NCI-H187 (cell line): ENCODE measurements at places on chromosomes 7 and 10.

GRCh38 chr7:5567790-5568189 is 144.2 kb upstream of the TNRC18 start:
- DNase-seq = no peak

DNA sequence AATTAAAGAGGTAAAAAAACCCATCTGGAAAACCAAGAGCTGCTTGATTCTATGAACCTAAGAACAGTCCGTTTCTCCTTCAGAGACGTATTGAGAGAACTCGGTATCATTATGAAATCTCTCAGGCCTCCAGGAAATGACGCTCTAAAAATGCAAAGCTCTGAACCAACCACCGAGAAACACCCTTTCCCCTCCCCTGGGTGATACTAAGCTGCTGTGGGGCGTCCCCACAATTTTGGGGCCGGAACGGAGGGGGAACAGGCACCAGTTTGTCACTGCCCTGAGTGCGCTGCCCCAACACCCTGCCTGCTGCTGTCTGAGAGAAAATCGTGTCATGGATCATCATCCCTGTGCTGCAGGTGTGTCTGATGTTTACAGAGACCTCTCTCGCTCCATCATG is 509.5 kb downstream of the DNAJB6 start:
- peak; percentile 49 for DNase-seq

DNA sequence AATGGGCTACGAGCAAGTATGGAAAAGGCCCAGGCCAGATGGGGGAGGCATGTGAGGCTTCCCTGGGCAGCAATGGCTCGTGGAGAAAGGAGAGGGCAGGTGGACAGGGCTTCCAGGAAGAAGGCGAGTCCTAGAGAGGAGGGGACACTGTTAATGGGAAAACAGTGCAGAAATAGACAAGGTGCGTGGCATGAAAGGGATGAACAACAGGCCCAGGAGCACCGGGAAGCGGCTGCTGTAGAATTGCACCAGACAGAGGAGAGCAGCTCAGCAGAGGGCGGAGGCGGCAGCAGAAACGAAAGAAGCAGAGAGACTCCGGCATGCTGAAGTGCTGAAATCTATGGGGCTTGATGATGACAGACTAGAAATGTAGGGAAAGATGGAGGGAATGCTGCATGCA is 102.1 kb downstream of the PIP4K2A start:
- no peak for DNase-seq

- no peak for DNase-seq
These were observed 139.1 kb downstream of the AHR start for GRCh38 chr7:17437586-17437985.

GRCh38 chr10:122144199-122144598 is 126.9 kb upstream of the BTBD16 start:
- no peak for DNase-seq

DNA sequence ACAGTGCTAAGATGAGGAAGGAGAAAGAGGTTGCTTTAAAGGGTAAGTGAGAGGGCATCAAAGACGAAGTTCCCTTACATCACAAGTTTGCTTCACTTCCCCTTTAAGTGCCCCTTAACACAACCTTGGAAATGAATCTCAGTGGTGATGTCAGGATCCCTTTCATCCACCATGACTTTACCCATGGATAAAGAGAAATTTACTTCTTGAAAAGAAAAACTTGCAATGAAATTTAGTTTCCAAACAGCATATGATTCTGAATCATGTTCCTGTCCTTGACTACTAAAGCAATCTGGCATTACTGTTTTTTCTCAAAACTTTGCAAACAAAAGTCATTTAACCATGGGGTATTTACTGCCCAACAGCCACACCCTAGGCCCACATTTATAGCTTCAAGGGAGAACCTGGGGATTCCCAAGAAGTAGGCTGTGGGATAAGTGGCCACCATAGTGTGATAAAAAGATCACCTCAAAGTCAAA is 135.9 kb downstream of the ITGB8 start:
- no peak for DNase-seq

GRCh38 chr10:649798-650440 is 39.5 kb downstream of the DIP2C start:
- DNase-seq = no peak

DNA sequence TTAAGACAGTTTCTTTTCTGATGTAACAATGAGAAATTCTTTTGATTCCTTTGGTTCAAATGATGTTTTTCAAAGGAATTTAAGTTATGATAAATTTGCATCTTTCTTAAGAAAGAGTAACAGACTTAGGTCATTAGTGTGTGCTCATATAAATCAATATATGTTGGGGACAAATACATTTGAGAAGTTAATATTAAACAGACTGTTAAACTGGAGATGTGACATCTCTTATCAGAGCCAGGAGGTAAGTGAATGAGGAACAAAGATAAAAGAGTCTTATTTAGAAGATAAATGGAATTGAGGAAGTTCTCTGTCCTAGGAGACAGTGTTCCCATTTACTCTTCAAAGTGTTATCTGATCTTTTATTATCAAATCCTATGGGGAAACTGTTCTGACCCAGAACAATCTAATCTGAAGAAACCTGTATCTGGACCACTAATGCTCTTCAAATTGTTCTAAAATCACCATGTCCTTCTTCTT is 104.8 kb upstream of the LAMB4 start:
- no peak for DNase-seq

GRCh38 chr7:139767561-139767982 is 10.2 kb downstream of the HIPK2 start:
- no peak for DNase-seq

GRCh38 chr10:83516788-83517187 is 622.5 kb upstream of the GHITM start:
- no peak for DNase-seq

GRCh38 chr7:85094046-85094725 is 92.7 kb downstream of the SEMA3D start:
- DNase-seq = no peak

- no peak for DNase-seq
These were observed 57.1 kb upstream of the KCTD7 start for GRCh38 chr7:66571568-66571967.

DNA sequence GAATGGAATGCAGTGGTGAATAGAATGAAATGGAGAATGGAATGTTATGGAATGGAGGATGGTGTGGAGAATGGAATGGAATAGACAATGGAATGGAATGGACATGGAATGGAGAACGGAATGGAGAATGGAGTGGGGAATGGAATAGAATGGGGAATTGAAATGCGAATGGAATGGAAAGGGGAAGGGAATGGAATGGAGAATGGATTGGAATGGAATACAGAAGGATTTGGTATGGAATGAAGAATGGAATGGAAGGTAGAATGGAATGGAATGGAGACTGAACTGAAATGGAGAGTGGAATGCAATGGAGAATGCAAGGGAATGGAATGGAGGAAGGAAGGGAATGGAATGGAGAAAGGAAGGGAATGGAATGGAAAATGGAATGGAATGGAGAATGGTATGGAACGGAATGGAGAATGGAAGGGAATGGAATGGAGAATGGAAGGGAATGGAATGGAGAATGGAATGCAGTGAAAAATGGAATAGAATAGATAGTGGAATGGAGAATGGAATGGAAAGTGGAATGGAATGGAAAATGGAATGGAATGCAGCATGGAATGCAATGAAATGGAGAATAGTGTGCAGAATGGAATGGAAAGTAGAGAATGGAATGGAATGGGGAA is 94.8 kb downstream of the NSUN6 start:
- no peak for DNase-seq
